ENCODE measurements at places on chromosomes 2 and 18.

DNA sequence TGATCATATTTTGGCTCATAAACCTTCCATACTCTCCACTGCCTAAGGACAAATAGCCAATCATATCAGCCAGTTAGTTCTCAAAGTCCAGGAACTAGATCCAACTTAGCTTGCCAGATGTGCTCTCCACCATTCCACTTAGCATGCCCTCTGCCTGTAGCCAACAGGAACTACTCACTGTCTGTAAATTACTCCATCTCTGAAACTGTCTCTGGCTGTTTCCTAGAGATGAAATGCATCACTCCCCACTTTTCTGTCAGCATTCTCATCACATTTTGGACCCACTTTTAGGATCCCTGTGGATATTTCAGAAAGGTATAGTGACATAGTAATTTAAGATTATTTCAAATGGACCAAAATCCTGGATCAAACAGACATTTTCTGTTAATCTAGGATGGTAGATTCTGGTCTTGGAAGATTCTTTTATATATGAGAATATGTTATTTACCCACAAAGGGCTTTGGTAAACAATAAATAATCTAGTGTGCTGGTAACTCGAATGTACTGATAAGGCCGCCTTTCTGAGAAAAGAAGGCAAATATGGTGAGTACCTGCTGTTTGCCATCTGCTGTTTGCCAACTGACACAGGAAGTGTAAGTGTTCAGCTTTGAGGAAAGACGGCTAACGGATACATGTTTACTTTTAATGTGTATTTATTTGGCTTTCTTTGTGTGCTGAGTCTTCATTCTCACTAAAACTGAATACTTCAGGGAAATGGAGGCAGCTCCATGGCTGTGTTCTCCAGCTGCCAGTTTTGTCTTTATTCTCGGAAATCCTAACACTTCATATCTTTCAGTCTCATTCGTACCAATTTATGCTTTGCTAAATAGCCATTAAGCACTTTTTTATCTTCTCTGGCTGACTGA, 79.5 kb downstream of the EVA1A start:
- no peak for DNase-seq

DNA sequence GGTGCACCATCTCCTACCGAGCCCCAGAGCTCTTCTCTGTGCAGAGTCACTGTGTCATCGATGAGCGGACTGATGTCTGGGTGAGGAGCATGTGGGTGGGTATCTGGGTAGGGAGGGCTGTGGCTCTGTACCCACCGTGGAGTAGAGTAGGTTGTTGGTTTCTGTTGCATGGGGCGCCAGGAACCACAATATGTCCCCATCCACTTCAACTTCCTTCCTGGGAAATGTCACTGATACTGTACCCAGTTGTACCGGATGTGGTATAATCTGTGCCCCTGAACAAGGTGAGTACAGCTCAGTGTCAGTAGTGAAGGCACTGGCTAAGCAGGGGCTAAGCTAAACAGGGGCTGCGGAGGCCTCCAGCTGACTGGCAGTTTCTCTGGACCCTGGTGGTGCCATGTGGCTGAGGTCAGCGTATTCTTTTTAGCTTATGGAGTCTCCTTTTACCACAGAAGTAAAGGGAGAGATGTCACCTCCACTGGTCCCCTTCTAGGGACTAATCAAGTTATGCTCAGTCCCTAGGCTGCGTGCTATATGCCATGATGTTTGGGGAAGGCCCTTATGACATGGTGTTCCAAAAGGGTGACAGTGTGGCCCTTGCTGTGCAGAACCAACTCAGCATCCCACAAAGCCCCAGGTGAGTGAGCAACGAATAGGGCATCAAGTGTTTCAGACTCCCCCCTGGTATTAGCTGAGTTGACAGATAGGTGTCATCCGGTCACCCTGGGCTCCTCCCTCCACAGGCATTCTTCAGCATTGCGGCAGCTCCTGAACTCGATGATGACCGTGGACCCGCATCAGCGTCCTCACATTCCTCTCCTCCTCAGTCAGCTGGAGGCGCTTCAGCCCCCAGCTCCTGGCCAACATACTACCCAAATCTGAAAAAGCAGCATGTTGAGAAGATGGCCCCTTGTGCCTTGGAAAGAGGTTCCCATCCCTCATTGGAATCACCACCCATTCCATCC, 2.7 kb downstream of the STK16 start:
- DNase-seq = no peak

- no peak for DNase-seq
These were observed 297.8 kb upstream of the SESTD1 start for GRCh38 chr2:179562330-179562885.

DNA sequence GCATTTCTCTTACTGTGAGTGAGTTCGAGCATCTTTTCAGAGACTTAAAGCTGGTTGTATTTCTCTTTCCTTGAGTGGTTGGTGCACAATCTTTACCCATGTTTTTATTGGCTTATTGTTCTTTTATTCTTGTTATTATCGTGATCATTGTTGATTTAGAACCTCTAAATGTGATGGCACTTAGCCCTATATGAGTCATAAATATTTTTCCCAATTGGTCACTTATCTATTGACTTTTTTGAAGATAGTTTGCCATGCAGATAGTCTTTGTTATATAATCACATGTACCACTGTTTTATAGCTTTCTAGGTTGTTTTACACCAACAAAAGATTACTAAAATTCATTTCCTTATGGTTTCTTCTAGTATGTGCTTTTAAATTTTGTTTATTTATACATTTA, 141.6 kb upstream of the MSH6 start:
- DNase-seq = no peak

DNA sequence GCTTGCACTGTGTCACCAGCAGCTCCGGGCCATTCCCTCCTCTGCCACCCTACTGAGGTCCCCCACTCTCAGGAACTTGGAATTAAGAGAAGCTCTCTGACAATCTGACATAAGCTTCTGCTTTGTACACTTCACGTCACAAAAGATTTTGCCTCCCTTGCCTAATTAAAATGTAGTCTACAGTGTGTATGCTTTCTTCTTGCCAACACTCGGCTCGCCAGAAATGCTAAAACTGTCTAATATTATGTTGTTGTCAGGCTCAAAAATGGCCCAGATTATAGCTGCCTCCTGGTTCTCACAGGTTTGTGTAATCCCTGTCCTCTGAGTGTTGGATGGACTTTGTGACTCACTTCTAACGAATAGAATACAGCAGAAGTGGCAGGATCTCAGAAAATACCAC, 474.7 kb downstream of the MBD2 start:
- DNase-seq = no peak

DNA sequence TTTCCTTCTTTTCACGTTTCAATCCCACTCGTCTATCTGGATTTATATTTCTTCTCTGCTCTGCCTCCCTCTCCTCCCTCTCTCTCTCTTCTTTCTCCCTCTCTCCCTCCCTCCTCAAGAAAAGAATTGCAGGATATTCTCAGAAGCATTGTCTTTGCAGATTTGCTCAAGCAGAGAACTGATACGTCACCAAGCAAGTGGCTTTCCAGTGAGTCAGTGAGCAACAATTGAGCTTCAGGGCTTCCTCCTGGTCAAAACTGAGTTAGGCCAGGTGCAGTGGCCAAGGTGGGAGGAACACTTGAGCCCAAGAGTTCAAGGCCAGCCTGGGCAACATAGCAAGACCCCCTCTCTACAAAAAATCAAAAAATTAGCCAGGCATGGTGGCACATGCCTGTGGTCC, 151.1 kb downstream of the SMAD2 start:
- DNase-seq = no peak

- no peak for DNase-seq
These were observed 46.2 kb downstream of the CAB39 start for GRCh38 chr2:230758566-230759480.

DNA sequence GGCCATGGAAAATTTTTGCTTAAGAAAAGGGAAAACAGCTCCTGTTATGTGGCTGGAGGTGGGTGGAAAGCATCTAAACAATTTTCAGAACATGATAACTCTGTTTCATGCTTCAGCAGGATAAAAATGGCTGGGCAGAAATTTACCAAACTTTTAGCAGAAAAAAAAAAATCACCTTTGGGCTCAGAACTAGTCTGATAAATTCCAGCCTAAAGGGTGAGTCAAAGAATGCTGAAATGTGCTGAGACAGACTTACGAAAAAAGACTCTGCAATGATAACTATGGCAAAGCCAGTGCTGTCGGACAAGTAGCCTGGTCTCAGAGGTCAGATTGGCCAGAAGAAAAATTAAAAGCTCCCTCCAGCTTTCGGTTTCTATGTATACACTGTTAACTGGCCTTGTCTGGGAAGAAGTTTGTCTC, 123.6 kb downstream of the LRATD1 start:
- DNase-seq = no peak

- no peak for DNase-seq
These were observed 67.8 kb upstream of the SLC4A10 start for GRCh38 chr2:161556440-161556839.

DNA sequence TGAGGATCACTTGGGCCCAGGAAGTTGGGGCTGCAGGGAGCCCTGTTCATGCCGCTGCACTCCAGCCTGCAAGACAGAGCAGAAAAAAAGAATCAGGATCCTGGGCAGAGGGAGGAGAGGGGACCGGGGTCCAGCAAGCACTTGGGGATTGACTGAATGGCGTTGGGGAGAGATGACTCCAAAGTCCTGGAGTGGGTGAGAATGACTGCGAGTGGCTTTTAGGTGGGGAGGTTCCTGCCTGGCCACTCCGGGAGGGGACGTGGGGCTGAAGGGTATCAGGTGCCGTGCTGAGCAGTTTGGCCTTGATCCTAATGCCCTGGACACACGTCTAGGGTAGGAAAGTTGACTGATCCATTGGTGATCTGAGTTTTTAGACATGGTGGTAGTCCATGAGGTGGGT, 3.5 kb upstream of the NFATC1 start:
- DNase-seq = no peak

DNA sequence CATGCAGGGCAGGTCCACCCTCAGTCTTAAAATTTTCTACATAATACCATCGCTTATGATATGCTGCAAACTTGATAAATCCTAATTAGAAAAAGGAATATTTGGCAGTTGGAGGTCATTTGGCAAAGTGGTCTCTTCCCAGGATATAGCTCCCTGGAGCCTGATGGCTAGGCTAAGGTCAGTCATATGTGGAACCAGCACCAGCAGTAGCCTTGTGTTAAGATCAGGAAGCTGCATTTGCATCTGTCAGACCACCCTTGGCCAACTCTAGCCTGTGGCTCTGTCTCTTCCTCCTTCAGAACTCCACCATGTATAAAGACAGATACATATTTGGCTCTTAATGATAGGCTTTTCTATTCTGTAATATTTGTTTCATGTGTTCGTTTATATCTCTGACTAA, 5.4 kb upstream of the HK2 start:
- DNase-seq = no peak

- DNase-seq = no peak
These were observed 132.5 kb upstream of the ID2 start for GRCh38 chr2:8549273-8549922.

DNA sequence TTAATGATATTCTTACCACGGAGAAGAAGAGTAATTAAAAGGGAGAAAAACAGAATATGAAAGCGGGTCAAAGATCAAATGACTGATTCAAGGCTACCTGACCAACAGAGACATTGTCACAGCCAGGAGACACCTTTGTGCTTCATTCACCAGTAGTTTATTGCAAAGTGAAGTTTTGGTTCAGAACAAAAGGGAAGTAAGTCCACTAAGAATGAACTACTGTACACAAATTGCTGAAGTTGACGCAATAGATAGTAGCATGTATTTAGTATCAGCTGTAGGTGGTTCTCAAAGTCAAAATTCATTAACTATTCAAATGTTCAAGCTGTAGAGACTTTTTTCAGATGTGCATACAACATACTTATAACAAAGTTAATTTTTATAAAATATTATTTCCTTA, 64.7 kb upstream of the COX7A2L start:
- DNase-seq = no peak
